ENCODE measurements at places on chromosomes 5 and 9.

- DNase-seq, result no peak
These were observed 550.6 kb downstream of the CDH10 start for GRCh38 chr5:24094081-24094679.

DNA sequence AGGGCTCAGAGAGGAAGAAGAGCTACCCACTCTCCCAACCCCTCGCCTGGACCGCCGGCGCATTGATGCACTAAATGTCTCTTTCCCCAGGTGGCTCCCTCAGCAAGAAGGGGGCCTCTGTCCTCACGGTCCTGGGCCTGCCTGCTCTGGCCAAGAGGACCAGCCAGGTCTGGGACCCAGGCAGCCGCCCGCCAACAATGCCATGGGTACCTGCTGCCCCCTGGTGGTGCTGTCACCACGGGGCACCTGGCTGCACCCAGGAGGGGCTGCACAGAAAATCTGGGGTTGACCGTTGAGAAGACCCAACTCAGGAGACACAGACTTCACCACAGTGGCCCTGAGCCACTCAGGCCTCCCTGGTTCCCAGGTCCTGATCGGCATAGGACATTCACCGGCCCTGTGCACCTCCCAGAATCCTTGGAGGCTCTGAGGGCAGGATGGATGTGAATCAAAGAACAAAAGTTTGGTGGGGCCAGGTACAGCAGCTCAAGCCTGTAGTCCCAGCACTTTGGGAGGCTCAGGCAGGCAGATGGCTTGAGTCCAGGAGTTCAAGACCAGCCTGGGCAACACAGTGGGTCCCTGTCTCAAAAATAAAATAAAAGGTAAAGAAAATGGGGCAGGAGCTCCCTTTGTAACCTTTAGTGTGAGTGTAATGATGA is 2.4 kb upstream of the VAV2 start:
- DNase-seq, result peak; percentile 90

- DNase-seq, result no peak
These were observed 9.0 kb downstream of the CKMT2 start for GRCh38 chr5:81241961-81242648.

DNA sequence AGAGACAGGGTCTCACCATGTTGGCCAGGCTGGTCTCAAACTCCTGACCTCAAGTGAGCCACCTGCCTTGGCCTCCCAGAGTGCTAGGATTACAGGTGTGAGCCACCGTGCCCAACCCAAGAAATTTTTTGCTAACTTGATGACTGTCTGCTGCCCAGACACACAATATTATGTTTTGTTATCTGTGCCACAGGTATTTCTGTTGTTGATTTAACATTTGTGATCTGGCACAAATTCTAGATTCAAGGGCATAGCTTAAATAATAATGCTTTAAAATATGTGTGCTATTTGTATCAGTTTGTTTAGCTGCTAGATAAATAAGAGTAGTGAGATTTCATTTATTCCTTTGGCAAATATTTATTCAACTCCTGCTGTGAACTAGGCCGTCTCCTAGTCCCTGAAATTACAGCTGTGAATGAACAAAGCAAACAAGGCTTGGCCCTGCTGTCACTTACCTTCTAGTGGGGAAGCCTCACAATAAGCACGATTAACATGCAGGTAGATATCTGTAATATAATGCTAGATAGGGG is 35.3 kb downstream of the GAPVD1 start:
- DNase-seq, result no peak

GRCh38 chr9:105973951-105974351 is 279.6 kb downstream of the TMEM38B start:
- no peak for DNase-seq

- DNase-seq, result no peak
These were observed 151.2 kb downstream of the SNCAIP start for GRCh38 chr5:122463221-122463620.

- DNase-seq, result no peak
These were observed 609.5 kb upstream of the CLINT1 start for GRCh38 chr5:158468444-158468843.

- DNase-seq, result no peak
These were observed 405.2 kb downstream of the SEMA5A start for GRCh38 chr5:9140711-9141110.

GRCh38 chr9:116859763-116860162 is 172.7 kb downstream of the TRIM32 start:
- DNase-seq, result no peak

GRCh38 chr9:100287186-100287585 is 65.6 kb downstream of the TEX10 start:
- no peak for DNase-seq

GRCh38 chr9:125861405-125862058 is 114.4 kb downstream of the PBX3 start:
- no peak for DNase-seq

GRCh38 chr5:644971-645370 is 32.8 kb downstream of the CEP72 start:
- no peak for DNase-seq
